Activated CD8-positive, alpha-beta T cell treated with anti-CD3 and anti-CD28 coated beads, Interleukin-2, amount 10 ng/mL, durations not matched to agents 7 days and 5 days (primary cell): ENCODE measurements at places on chromosomes 3 and 15.

- no peak for DNase-seq
Measured at GRCh38 chr15:30675126-30675525, 49.2 kb downstream of the ARHGAP11B start.

GRCh38 chr3:187758318-187758955, 13.2 kb upstream of the BCL6 start:
- DNase-seq = no peak

- no peak for DNase-seq
Measured at GRCh38 chr15:68709876-68710275, 110.8 kb downstream of the ANP32A start.

DNA sequence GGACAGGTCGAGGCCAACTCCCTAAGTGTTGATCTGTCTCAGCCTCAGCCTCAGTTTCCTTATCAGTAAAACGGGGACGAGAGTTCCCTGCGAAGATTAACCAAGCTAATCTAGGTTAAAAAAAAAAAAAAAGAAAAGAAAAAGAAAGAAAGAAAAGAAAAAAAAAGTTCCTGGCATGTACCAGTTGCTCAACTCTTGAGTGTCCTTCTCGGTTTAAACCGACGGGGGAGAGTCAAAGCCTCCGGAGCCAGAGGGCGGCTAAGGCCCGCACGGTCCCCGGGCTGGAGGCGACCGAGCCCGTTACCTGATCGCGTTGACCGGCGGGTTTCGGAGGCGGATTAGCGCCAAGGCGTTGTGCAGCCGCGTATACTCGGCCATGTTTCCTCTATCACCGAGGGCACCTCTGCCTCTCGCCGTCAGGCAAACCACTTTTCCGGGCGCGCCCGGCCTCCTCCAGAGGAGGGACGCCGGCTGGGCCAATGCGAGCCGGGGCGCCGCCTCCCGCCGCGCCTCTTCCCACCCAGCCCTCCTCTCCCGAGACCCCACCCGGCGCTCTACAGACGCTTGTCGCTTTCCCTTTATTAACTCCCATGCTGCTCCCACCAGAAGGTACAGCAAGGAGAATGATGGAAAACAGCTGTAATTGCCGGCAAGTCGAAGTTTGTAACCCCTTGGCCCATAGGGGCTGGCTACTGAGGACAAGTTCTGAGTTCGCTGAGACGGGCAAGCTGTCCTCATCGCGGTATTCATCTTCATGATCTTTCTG, at the start of gene EHHADH:
EHHADH (minus strand) TSS at position 405 of the 766 bp plus-strand sequence; CDS start at position 378, 27 bp downstream.
- DNase-seq = peak; percentile 73

GRCh38 chr3:151477591-151478334, 16.9 kb upstream of the IGSF10 start:
- no peak for DNase-seq

DNA sequence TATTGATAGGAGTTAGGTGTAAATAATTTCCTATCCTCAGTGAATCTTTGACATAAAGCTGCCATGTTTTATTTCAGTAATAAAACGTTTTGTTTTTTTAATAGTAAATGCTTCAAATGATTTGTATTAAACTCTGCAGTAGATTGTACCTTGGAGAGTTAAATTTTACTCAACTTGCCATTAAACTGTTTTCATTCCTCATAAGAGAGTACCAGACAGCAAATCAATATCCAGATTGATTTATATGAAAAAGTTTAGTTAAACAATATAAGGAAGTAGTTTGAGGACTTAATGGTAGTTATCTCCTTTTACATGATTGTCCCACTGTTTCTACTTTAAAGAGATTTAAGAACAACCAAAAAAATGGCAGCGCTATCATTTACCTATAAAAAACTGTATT, 18.4 kb downstream of the ALDH1A2 start:
- no peak for DNase-seq

DNA sequence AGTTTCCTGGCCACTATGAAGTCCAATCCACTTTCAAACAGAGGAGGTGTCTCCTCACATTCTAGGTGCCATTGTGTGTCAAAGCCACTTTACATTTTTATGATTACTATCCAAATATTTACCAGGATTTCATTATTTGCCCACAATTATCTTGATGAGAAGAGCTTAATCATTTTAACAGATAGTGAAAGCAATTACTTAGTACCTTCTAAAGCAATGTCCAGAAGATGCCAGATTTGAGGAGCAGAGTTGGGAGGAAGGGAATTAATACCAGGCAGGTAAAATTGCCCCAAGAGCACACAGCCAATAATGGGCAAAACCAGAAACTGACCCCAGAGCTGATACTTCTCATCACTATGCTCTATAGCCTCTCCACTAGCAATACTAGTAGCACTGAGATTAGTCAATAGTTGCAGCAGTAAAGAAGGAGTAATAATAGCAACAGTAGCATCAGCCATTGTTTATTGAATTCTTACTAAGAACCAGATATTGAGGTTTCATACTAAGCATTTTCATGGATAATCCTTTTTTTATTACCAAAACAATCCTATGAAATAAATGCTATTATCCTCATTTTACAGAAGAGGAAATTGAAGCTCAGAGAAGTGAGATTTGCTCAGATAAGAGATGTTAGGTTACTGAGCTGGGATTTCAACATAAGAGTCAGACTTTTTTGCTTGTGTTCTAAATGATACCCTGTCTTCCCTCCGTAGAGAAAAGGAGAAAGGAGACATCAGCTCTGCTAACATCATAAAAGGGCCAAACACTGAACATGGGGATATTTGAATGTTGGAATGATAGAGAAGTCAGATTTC, 509.3 kb upstream of the CFAP20DC start:
- no peak for DNase-seq

DNA sequence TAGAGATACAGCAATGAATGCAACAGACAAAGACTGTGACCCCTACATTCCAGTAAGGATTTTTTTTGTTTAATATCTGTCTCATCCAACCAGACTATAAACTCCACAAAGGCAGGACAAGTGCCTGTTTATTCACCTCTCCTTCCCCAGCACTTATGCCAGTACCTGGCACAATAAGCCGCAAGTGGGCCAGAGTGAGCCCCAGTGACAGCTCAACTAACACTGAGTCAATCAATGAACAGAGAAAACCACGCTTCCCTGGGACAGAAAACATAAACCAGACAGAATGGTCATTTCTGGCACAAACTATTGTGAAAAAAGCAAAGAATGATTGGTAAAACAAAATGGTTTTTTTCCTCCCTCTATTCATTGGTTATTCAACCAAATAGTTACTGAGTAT, 52.2 kb downstream of the RYK start:
- no peak for DNase-seq

DNA sequence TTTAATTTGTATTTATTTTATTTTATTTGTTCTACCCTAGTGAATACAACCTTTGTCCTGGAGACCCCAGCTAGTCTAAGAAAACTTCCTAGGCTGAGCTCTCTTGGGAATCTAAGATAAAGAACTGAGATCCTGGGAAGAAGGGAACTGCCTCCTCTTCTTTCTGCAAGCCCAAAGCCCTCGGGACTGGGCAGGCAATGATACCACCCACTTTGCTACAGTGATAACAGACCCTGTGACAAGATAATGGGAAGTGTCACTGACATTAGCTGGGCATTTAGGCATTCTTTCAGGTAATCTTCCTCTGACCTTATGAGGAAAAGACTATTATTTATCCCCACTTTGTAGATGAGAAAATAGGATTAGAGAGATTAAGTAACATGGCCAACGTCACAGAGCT, 15.1 kb downstream of the TYRO3 start:
- DNase-seq = no peak

DNA sequence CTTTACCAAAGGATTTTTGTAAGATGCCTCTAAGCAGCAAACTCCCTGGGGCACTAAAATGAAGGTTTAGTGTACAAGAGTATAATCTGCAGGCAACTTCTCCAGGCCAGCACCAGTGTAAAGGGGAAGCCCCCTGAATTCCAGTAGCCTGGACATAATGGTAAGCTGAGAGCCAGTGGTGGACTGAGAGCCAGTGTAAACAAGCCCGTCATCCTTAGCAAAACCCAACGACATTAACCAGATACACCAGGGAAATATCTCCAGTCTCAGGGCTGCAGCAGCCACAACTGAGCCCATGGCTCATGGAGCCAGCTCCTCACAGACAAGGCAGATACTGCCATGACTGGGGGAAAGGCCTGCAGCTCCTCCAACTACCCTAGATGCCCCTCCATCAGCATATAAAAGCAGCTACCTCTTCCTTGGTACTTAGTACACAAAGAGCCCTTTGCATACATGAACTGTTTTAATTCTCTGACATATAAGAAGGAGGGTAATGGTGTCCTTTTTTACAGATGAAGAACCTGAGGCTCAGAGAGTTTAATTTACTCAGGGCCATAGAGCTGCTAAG, 21.7 kb downstream of the PARP16 start:
- DNase-seq = no peak

GRCh38 chr3:18207226-18207625, 217.9 kb downstream of the SATB1 start:
- no peak for DNase-seq

- no peak for DNase-seq
Measured at GRCh38 chr3:154085071-154085470, 36.1 kb upstream of the ARHGEF26 start.

DNA sequence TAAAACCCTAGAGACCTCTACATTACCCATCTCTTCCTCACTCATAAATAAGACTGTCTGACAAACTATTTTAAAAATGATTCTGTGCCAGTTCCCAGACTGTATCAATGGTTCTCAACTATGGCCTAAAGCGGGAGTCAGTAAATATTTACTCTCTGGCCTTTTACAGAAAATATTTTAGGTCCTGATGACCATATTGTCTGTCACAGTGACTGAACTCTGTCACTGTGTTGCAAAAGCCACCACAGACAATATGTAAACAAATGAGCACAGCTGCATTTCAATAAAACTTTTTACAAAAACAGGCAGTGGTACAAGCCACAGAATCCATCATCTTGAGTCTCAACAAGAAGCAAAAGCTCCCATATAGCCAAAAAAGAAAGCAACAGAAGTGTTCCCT, 45.4 kb downstream of the PLOD2 start:
- no peak for DNase-seq

DNA sequence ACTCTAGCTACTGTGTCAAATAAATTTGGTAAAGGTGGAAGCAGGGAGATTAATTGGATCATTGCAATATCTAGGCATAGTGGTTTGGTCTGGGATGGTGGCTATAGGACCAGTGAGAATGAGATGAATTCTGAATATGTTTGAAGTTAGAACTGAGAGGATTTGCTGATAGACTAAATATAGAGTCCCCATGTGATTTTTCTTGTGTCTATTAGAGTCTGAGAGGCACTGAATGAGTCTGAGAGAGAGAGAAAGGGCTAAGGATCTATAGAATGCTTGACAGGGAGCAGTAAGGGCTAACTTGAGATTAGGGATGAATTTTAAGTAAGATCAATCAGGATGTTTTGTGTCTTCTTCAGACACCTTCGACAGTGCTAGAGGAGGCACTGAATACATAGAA, 77.9 kb upstream of the CHL1 start:
- no peak for DNase-seq

GRCh38 chr15:29687204-29687815, 135.0 kb downstream of the TJP1 start:
- DNase-seq = no peak

DNA sequence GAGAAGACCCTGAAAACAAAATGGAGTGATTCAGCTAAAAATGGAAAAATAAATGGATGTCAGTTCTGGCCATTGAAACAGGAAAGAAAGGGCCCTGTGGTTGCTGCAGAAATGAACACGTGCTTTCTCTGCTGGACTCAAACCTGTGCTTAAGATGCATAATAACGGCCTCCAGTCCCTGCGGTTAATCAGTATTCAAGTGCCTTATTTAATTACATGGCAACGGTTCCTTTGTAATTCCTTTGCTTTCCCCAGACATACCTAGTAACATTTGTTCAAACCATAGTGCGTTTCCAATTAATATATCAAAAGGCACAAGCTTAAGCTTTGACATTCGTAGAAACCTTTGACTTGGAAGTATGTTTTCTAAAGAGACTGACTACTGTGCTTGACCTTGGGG, 428.3 kb downstream of the GABRG3 start:
- DNase-seq = no peak

GRCh38 chr15:82040390-82040789, 5.4 kb downstream of the MEX3B start:
- no peak for DNase-seq

- DNase-seq = no peak
Measured at GRCh38 chr3:108471426-108471825, 39.0 kb downstream of the MYH15 start.

DNA sequence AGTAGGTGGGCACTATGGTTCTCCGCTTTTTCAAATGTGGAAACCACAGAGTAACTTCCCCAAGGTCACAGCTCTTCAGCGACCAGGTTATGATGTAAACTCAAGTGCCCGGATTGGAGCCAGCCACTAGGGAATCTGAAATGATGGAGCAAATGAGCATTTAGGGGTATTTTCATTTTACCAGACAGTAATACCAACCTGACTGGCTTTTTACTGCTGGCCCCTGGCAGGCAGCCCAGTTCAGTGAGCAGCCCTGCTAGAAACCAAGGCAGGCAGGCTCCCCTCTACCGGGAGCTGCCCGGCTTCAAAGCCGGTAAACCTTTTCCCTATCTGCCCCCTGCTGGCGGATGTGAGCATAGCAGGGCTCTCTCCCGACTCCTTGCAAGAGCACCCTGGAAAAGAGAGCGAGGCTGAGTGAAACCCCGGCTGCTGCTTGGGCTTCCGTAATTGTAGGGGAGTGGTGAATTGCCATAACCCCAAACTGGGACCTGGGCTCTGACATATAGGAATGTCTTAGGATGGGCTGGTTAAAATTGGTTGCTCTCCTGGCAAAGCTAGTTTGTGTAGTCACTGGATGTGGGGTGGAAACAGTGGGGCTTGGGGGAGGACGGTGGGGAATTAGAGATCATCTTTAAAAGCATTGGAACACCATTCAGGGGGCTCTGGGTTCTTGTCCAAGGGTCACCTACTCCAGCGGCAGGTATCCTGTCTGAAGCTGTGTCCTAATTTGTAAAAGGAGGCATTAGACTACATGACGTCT, 98.0 kb upstream of the TNFAIP8L3 start:
- DNase-seq = peak; percentile 85

DNA sequence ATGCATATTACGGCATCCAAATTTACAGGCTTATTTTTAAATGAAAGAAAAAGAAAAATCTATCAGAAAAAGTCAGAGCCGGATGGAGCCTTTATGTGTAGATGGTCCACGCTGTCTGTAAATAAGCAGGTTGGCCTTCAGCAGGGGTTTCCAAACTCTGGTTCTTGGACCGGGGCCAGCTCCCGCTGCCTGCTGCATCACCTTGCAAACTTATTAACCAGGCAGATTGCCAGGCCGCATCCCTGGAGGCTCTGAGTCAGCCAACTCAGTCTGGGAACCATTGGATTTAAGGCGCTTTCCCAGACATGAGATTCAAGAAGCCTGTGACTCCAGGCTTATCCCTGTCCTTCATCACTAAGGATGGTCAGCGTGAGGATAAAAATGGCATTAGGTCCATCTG, 212.4 kb downstream of the OPA1 start:
- DNase-seq = no peak

- DNase-seq = no peak
Measured at GRCh38 chr3:178100908-178101307, 435.3 kb upstream of the KCNMB2 start.
